AG04449 (cell line): ENCODE measurements at places on chromosomes 6 and 20.

GRCh38 chr6:143465546-143465945 lies 14.9 kb downstream of the PEX3 start:
- no peak for DNase-seq

DNA sequence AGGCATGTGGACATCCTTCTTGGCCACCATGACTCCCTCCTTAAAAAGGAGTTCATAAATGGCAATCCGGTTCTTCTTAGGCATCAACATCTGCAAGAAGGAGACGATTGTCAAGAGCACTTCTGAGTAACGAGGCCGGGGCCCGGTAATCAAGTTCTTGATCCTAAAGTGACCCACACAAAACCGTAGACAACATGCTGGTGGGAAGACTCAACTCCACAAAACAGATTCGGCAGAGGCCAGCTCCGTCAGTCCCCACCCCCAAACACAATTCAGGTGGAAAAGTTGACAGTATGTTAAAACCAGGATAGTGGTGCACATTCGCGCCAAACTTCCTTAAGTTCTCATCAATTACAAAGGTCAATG lies 754 bp downstream of the RPS10 start:
- DNase-seq, result no peak

DNA sequence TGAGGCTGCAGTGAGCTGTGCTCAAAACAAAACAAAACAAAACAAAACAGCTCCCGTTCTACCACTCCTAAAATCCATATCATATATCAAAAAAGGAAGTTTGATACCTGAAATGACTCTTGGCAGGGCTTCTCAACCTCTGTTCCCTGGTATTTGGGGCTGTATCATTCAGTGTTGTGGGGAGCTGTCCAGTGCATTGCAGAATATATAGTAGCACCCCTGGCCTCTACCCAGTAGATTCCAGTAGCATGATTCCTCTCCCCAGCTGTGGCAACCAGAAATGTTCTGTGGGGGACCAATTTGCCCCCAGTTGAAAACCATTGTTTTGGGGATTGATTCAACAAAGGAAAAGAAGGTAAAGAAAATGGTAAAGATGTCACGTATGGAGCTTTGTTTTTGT lies 238.9 kb downstream of the PRL start:
- no peak for DNase-seq

DNA sequence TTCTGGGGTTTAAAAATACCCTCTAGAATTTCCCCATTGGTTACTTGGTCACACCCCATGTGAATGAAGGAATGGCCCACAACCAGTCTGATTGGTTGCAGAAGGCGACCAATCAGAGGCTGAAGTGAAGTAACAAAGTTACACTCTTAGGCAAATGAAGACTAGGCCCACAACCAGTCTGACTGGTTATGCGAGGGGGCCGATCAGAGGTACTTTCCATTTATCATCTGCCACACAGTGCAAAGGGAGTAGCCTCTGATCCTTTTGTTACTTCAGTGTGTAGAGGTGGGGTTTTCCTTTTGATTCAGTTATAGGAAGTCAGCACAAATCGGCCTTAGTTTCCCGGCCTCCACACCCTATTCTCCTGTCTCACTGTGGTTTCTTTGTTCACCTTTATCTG lies 61.2 kb upstream of the SGK1 start:
- DNase-seq, result no peak

- DNase-seq, result no peak
These were observed 4.4 kb upstream of the LAMA4 start for GRCh38 chr6:112258642-112259336.

- DNase-seq, result peak; percentile 26
These were observed 22.2 kb downstream of the FKBP1A start for GRCh38 chr20:1370548-1371110.

GRCh38 chr6:14499841-14500240 lies 382.3 kb downstream of the CD83 start:
- peak; percentile 69 for DNase-seq
